ENCODE measurements at places on chromosomes 7 and 10.
A peak's percentile ranks its signal among the peaks of the same experiment; 100 is the strongest.

DNA sequence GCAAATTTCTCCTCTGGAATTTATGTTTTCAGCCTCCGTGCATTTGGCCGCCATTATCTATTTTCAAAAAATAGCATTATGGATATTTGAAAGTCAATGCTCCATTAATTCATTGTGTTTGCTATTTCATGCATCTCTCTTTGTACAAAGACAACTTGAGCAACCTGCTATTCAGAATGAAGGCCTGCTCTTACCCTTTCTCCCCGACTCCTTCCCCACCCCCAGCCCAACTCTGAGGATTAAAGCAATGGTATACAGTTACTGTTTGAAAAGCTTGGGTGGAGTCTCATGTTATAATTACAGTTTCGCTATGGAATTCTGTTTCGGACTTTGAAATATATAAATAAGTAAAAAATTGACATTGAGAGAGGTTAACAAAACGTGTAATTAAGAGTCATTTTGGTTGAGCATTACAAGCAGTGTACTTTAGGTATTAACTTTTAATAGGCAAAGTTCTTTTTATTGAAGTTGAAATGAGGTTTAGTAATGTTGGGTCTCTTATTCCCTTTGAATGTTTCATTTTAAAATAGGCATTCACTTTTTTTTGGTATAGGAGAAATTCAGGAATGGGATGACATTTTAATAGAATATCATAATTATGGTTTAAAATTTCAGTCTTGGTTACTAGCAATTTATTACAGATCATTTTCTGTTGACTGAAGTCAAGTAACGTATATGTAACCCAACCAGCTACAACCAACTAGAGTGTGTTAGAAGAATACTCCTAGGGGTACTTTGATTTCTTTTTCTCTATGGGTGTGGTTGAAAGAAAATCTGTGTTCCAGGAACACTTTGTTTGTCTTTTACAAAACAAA is 93.1 kb downstream of the ARID5B start:
- no peak for DNase-seq

DNA sequence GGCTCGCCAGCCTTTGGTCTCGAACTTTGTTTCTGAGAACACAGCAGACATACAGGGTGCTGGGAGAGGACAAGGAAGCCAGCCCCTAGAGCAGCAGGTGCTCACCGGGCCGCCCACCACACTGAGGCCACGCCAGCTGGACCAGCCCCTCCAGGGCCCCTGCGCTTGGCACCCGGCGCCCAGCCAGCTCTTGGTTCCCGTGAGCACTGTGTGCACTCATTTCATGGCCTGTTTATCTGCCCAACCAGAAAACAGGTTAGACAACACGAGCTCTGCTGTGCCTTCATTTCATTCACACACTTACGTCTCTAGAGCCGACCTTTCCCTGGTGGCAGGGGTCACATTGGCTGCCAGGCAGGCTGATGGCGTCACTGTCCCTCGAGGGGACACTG is 104.0 kb downstream of the CYTH3 start:
- DNase-seq: no peak

DNA sequence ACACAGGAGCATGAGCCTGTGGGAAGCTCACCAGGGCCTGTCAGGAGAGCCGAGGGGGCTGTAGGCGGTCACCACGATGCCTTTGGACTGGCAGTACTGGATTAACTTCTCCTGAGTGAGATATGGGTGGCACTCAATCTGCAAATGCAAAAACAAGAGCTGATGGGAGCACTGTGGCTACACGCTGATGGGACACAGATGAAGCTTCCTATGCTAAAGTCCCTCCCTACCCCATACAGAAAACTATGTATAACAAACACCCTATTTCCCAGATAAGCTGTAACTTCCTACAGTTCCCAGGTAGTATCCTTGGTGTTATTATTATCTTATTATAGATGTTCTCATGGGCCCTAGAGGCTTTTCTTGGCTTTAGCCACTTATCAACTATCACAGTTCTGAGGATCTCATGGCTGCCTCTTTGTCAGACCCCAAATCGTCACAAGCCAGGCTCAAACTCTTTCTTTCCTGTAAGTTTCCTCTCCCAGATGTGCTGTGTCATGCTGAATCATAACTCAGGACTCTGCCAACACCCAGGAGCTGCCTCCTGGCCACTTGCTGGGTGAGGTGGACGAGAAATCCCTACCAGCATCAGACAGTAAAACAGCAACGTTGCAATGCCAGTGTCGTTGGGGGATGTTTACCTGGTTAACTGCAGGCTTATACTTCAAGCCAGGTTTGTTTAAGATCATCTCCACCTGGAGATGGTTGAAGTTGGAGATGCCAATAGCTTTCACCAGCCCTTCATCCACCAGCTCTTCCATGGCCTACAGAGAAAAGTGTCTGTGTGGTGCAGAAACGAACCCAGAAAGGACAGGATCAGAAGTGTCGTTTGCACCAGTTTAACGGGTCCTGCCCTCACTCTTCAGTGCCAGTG is 10.3 kb downstream of the AKR1B1 start:
- no peak for DNase-seq

DNA sequence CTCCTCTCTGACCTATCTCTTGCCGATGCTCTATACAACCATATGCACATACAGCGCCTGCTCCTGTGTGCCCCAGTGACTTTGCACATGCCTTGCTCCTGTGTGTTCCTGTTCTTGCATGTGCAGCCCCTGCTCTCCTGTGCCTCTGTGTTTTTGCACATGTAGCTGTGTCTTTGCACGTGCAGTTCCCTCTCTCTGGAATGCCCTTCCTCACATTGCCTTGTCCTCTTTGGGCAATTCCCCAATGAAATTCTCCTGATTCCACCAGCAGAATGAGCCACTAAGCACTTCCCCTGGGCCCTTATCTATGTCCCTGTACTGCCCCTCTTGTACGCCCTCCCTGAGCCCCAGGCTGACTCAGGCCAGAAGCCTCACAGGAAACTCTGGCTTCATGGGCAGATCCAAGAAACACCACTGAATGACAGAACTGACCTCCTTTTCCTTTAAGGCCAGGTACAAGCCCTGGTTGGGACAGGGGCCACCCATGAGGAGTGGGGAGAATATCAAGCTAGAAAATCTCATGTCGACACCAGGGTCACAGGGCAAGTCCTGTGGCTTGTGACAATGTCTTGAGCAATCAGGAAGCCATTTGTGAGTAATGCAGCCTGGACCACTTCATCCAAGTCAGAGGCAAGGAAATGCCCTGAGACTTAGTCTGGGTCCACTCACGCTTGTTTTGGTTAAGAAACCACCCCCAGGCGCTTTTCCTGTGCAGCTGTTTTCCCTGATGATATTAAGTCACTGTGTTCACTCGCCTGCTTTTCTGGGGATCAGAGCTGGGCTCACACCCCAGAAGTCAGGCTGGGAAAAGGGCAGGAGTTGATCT is 1.9 kb upstream of the ARHGAP22 start:
- DNase-seq: no peak

GRCh38 chr7:24896031-24896501 is 83.9 kb downstream of the OSBPL3 start:
- no peak for DNase-seq

DNA sequence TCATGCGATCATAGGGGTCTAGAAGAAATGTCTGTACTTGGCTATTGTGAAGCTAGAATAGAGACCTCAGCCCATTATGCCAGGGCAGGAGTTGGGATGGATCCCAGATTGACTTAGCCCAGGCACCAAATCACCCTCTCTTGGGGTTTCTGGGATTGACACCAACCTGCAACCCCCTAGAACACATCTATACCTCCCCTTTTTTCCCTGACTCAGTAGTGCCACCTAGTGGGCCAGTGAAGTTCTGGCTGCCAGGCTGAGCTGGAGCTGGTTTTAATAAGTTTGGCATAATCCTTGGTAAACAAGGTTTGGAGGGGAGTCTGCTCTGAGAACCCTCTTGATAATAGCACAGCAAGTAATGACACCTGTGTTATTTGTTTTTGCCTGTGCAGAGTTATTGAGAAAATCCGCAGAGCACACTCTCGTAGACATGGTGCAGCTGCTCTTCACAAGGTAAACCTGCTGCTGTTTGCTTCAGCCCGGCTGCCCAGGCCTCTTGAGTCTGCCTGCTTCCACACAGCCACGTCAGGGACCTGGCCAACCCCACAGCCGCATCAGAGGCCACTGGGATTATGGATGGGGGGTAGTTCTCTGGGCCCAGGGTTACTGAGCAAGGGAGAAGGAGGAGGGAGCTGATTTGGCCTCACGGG is 43.3 kb upstream of the NFKB2 start:
- DNase-seq: peak; percentile 65

GRCh38 chr10:43681220-43681619 is 32.5 kb upstream of the ZNF32 start:
- no peak for DNase-seq

DNA sequence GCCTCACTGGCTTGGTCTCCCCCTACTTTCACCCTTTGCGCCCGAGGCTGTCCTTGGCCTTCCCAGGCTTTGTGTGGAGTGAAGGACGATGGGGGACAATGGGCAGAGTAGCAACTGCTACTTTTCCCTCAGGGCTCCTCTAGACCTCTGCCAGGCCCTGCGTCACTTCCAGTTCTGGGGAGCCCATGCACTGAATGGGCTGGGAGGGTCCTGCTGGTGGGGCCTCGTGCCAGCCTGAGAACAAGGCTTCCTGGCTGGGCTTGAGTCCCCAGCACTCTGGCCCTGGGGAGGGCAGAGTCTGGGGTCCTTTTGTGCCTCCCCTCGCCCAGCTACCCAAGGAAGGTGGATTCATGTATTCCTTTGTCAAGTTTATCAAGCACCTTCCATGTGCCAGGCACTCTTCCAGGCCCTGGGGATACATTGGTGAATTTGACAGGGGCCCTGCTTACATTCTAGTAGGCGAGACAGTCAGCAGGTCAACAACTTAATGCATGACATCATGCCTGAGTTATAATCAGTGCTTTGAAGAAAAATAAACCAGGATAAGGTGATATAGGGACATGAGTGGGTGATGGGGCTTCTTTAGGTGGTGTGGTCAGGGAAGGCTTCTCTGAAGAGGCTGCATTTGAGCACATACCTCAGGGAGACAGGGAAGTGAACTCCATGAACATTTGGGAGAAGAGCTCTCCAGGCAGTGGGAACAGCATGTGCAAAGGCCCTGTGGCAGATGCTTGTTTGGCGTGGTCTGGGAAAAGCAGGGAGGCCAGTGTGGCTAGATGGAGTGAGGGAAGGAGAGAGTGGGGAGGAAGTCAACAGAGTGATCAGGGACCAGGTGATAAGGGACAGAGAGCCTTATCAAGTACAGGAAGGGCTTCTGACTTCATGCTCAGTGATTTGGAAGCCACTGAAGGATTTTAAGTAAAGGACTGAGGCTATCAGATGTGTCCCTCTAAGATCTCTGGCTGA is 14.1 kb downstream of the ZMIZ1 start:
- no peak for DNase-seq

DNA sequence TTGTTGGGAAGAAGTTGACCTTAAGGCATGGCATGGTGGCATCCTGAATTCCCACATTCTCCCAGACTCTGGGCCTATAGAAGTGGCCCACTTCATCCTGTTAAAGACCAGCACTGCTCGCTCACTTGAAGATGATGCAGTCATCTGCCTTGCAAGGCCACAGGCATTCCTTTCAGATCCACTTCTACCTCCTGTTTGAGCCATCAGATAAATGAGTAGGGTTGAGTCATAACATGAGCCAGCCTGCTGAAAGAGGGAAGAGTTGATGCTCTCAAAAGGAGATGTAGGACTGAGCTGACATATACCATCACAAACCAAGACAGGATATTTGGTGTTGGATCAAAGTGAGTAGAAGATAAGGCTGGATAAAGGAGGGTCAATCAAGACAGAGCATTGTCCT is 1.5 kb upstream of the EBLN1 start:
- DNase-seq: no peak

GRCh38 chr7:4249241-4249640 is 432.9 kb upstream of the FOXK1 start:
- DNase-seq: no peak

DNA sequence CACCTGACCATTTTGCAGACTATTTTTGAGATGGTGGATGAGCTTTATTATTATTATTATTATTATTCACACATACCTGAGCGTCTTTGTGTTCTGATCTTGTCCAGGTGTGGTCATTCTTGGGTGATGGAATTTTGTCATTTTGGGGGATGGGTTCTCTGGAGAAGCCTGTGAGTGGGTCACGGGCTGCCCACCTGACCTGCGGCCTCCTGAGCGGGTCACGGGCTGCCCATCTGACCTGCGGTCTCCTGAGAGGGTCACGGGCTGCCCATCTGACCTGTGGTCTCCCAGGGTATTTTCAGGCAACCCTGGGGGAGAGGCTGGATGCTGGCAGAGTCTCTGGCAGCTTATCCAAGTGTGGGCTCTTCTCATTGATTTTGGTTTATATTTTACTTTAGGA is 7.3 kb downstream of the SCART1 start:
- DNase-seq: no peak

DNA sequence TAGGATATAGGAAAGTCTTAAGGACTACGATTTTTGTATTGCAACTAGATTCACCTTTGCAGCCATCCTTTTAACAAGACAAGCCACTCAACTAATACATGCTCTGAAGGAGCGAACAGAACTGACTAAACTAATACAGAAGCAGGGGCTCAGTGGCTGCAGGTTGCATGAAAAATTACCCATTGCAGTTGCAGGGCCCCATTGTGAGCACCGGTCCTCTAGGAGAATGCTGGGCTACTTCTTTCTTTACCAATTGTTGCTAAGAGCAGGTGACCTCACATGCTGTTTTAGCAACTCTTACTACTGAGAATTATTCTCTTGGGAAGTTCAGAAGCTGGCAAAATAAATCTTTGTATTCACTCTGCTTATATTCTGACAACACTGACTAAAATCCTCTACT is 64.0 kb upstream of the ANKRD1 start:
- DNase-seq: no peak

DNA sequence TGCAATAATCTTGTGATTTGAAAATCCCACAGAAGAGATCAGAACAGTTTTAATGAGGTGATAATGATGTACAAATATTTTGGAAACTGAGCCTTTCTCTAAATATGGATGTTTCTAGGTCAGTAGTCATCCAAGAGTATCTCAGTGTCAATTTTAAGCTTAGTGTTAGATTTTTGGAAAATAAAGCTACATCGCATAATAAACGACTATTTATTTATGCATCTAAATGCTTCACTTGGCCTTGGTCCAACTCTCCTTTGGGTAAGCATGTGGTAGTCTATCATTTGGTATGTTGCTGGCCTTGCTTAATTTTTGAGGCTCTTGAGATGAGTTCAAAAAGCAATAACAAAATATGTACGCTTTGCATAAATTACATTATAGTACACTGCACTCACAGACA is 5.4 kb upstream of the PPP1R9A start:
- no peak for DNase-seq

- no peak for DNase-seq
These were observed 125.4 kb downstream of the JAZF1 start for GRCh38 chr7:28055161-28055544.

DNA sequence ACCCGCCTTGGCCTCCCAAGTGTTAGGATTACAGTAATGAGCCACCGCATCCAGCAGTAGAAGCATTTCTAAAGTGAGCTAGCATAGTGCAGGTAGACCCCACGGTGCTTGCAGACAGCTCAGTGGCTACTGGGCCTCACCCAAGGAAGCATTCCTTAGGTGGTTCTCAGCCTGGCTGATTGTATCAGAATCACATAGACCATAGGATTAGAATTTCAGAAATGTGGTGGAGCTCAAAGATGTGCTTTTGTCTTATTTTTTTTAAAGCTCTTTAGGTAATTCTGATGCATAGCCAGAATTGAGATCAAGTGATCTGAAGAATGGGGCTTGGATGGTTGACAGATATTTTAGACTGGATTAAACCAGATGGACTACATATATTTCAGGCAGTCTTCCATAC is 10.9 kb downstream of the ANLN start:
- DNase-seq: no peak
